ENCODE measurements at places on chromosomes 7 and 10.

DNA sequence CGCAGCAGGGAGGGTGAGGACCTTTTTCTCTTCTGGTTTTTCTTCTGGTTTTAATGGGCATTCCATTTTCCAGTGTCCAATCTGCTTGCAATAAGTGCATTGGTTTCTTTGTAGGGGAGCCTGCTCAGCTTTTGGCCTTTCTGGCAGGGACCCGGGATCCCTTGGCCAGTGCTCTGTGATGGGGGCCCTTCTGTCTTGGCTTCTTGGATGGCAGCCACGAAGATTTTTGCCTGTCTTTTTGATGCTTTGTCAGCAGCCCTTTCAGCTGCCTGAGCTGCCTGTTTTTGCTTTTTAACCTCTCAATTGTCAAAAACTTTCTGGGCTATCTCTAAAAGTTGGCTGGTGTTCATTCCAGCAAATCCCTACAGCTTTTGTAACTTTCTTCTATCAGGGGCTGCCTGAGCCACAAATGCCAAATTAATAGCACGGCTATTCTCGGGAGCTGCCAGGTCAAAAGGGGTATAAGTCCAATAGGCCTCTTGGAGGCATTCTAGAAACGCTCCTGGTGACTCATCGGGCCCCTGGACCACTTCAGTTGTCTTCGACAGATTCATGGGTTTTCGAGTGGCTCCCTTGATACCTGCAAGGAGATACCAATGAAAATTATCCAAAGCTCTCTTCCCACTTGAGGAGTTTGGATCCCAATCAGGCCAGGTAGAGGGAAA is 179.9 kb upstream of the MBL2 start:
- no peak for DNase-seq

DNA sequence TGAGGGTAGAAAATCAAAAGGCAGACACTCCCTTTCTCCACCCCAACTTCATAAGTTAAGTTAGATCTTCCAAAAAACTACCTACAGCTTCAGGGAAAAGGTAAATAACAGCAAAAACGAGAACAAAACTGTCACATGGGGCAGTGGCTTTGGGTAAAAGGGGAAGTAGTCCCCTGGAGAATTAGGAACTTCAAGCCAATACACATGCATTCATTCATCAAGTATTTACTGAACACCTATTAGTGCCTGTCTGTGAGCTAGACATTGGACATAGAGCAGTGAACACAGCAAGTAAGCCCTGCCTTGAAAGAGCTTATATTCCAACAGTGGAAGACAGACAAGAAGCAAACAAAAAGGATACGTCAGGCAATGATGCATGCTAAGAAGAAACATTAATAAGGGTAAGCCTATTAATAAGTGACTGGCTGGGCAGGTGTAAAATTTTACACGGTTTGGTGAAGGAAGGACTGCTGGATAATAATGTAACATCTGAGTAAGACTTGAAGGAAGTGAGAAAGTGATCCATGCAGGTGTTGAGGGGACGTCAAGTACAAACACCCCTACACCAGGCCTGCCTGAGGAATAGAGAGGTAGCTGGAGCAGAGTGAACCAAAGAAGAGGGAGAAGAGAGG is 69.6 kb upstream of the RAPGEF5 start:
- DNase-seq: no peak

DNA sequence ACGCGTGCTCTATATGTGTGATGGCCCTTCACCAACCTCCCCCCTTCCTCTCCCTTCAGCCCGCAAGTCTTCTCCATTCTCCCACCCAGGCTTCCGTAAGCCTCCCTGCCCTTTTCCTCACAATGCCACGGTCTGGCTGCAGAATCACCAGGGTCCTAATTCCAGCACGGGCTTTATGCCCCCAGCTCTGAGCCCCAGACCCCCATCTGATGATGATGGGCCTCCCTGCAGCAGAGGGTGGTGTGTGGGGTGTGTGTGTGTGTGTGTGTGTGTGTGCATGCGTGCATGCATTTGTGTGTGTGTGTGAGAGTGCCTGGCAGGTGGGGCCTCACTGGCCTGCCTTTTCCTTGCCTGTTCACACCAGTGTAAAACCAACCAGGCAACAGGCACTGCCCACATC is 109.9 kb downstream of the OAT start:
- no peak for DNase-seq

- no peak for DNase-seq
These were observed 23.5 kb downstream of the SGMS1 start for GRCh38 chr10:50600286-50600685.

GRCh38 chr7:128891942-128892269 is 18.6 kb downstream of the KCP start:
- DNase-seq: no peak

DNA sequence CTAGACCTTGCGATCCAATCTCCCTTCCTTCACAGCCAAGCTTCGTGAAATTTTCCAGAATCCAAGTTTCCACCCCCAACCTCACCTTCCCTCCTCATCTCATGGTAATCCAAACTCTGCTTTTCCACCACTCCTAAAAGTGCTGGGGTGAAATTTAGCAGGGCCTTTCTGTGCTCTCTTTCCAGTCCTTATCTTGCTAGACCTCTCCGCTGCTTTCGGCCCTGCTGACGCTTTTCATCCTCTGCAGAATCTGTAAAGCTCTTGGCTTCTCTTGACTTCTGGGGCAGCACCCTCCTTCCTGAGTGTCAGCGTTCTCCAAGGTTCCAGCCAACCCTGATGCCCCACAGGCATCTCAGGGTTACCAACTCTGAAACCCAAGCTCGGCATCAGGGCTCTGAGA is 7.7 kb downstream of the PLAC9 start:
- DNase-seq: no peak

All from activated T-helper 1 cell treated with Interleukin-2 at 50 U/mL for 16 hours (primary cell).